ENCODE measurements at places on chromosomes 2 and 18.
A peak's percentile ranks its signal among the peaks of the same experiment; 100 is the strongest.

DNA sequence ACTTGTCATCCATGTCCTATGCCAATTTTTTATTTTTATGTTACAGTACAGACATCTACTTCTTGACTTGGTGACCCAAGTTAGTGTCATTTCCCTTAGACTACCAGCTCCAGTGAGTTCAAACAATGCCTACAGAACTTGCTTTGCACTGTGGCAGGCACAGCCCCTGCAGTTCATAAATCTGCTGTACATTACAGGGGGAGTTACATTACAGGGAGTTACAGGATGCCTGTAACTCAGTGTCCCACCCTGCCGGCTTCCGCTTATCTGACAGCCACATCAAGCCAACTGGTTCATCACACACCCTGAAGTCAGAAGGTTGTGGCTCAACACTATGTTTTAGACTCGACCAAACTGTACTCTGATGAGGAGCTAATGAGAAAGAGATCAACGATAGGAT, 7.8 kb upstream of the NPAS2 start:
- no peak for DNase-seq

DNA sequence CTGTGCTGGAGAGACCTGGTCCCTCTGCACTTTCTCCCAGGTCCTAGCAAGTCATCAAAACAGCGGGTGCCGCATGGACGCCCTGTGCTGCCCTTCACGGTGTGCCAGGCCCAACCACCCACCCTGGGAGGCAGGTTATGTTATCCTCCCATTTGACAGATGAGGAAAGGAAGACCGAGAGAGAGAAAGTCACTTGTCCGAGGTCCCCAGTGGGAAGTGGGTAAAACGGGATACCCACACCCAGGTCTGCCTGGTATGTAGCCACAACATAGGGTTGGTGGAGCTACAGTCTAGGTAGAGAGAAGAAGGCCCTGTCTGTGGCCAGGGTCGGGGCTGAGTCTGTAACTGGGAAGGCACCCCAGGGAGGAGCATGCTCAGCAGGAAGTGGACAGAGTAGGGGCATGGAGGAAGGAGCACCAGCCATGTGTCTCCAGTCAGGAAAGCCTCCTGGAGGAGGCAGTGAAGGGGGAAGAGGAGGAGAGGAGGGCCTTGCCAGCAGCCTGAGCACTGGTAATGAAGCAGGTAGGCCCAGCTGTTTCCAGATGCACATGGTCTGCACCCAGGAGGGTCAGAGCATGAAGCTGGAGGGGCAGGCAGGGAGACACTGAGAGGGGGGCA, 98.4 kb downstream of the ZFP36L2 start:
- DNase-seq, result no peak

GRCh38 chr2:172296267-172297046, 130.9 kb upstream of the ITGA6 start:
- no peak for DNase-seq

- DNase-seq, result no peak
Measured at GRCh38 chr18:26978812-26979341, 113.4 kb upstream of the AQP4 start.

DNA sequence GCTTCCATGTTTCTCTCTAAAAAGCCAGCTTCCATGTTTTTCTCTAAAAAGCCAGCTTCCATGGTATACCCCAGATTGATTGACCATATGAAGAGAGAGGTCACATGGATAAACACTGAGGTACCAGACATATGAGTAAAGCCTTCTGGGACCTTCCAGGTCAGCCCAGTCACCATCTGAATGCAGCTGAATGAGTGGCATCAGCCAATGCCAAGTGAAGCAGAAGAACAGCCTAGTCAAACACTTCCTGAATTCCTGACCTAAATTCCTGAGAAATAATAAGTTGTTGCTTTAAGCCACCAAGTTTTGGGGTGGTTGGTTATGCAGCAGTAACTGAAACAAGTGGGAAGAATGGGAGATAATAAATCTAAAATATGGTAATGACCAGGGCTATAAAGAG, 5.7 kb upstream of the ALS2 start:
- DNase-seq, result no peak

GRCh38 chr18:2880473-2880872, 33.7 kb downstream of the EMILIN2 start:
- DNase-seq, result no peak

- no peak for DNase-seq
Measured at GRCh38 chr2:99032786-99033185, 96.8 kb upstream of the CRACDL start.

- no peak for DNase-seq
Measured at GRCh38 chr2:160790738-160791137, 297.1 kb upstream of the RBMS1 start.

DNA sequence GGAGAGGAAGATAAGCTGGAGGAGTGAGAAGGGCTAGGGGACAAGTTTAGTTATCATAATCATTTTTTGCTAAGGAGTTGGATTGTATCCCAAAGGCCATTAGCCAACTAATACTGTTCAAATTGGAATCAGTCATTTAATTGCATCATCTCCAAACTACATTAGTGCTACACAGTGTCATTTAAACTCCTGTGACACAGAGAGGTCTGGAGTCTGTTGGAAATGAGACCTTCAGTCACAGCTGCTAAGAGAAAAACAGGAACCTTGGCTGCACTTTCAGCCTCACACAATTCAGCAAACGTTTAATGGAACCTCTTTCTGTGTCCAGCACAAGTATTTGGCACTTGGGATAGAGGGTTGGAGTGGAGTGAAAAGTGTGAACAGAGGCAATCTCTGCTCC, 175.5 kb upstream of the MGAT5 start:
- no peak for DNase-seq

DNA sequence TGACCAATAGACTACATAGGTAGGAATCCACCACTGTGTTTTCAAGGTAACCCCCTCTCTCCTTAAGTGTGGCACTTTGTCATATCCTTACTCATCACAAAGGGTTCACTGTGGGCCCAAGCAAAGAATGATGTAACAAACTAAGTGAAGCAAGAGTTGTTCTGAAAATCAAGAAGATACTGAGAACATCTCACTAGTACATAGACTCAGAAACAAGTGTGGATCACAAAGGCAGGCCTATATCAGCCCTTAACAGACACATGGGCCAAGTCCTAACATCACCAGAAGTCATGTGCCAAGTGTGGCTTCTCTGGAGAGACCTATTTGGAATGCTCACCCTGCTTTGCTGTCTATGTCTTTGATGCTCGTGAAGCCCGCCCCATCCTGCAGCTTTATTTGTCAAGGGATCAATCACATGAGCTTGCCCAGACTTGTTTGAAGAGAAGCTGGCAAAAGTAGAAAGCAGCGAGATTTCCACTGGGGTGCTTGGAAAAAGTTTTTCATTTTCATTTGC, 131.2 kb upstream of the TTC39C start:
- no peak for DNase-seq

DNA sequence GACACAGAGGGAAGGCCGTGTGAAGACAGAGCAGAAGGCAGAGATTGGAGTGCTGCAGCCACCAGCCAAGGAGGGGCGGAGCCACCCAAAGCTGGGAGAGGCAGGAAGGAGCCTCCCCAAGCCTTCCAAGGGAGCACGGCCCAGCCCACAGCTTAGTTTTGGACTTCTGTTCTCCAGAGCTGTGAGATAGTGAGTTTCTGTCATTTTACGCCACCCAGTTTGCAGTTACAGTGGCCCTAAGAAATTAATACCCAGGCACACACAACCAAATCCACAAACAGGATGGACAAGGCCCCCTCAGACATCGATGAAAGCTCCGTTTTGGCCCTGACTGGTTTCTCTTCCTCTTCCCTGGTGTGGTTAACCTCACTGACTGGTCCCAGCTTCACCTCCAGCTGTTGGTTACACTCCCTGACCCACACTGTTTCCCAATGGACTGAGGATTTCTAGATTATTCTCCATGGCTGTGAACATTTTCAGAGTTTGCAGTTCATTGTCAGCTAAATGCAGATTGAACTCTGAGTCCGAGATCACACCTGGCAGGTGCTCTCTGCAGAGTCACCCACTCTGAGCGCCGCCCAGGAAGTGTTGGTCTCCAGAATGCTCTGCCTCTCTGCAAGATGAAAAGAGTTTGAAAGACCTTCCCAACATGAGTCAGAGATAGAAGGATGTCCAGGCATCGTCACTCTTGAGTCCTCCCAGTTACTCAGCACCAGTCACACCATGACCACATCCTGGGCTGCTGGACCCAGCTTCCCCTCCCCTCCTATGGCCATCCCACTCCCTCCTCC, 100.2 kb downstream of the TWIST2 start:
- peak; percentile 14 for DNase-seq

DNA sequence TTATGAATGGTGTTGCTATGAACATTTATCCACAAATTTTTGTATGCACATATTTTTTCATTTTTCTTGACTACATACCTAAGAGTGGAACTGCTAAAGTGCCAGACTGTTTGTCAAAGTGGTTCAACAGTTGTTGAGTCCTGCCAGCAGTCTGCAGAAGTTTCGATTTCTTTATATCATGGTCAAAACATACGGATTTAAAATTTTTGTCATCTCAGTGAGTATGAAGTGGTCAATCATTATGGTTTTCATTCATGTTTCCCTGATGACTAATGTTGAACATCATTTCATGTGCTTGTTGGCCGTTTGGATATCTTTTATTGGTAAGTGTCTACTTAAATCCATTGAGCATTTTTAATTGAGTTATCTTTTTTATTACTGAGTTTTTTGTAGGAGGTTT, 39.2 kb downstream of the CCDC138 start:
- DNase-seq, result no peak

GRCh38 chr18:37864122-37864521, 298.5 kb upstream of the CELF4 start:
- DNase-seq, result no peak

DNA sequence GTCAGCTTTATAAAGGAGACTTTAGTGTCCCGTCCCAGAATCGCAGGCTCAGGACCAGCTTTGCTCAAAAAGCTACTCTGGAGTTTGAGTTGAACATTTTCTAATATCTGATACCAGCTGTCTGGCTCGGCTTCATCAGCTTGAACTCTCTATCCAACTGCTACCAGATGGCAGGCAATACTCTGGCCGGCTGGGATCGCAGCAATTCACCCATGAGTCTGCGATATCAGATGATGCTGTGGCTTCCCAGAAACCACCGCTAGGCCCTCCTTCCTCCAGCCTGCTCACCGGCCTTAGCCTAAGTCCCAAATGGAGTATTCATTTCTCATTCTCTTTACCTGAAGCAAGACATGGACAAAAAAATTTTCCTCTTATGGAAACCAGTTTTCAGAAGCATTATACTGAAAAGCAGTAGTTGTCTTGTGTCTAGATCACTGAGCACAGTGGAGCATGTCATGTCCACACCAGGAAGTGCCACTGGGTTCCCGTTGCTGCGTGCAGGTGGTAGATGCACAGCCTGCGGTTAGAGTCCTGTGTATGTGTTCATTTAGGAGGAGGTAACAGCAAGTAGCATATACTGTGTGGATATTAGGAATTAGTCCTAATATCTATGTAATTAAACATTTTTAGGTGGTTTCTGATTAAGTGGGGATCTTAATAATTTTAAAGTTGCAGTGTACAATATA, 162.0 kb upstream of the SOX11 start:
- no peak for DNase-seq

GRCh38 chr2:172308253-172308935, 119.0 kb upstream of the ITGA6 start:
- DNase-seq, result no peak

DNA sequence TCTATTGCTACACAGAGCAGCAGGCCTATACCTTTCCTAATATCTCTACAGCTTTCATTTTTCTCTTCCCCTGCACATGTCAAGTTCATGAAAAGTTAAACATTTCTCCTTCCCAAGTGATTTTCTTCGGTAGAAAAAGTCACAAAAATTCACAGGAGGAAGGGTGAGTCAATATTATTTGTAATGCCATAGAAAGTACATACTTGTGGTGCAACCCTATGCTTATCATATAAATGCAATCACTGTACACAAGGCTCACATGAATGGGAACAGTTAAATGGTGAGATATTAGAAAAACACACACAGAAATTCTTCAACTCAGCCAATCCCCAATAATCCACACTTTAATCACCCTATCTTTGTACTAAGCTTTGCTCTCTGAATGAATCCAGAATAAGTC, 651.6 kb downstream of the LRRTM4 start:
- no peak for DNase-seq

DNA sequence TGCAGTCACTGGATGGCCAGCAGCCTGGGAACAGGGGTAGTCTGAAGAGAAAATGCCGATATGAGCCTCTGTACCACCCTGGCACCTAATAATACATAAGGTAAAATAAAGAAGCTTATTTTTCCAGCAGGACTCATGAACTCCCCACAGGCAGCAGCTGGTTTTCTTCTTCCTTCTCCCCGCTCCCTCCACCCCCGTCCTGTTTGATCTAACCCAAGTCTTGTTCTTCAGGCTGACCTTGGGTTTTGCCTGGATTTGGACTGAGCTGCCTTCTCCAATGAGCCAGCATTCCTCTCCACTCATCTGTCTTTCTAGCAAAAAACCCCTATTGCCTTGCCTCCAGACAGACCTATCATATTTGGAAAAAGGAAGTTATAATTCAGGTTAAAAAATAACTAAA, 111.8 kb downstream of the CELF4 start:
- no peak for DNase-seq

GRCh38 chr2:241379481-241380480, 23.7 kb downstream of the FARP2 start:
- no peak for DNase-seq

DNA sequence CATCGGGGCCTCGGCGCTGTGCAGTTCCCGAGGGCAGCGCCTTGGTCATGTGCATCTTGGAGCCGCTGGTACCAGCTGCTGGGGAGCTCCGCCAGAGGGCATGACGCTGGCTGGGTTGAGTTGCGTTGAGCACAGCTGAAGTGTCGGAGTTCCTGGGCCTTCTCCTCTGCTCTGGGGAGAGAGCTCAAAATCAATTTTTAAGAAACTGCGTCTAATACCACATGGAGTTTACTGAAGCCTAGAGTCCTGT, 48.7 kb downstream of the GREB1 start:
- no peak for DNase-seq

DNA sequence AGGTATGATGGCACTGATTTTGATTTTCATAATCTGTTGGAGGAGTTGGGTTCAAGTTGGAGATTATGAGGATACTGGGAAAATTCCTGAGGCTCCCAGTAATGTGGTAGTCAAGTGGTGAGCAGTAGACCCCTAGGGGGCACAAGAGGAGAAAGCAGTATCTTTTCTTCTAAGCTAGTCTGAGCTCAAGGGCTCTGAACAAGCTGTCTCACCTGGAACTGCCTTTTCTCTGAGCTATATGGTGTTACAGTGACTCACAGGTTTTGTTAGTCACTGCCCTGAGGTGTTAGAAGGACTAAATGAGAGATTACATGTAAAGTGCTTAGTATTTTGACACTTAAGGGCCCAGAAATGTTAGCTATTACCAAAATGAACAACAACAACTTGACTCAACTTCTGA, 42.2 kb downstream of the CD302 start:
- DNase-seq, result no peak

DNA sequence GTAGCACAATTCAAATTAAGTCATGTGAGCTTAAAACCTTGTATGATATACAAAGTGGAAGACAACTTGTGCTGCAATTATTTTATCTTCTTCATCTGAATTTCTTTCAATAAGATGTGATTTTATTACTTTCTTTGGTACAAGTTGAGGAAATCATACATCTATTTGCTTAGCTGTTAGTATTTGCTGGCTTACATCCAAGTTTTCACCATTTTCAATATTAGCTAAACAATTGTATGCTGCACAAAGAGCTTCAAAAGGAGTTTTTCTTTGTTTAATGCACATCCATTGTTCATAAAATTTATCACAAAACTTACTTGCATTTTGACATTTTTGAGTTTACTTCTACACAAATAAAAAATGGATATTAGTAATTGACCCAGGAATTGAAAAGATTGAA, 40.9 kb downstream of the SCN9A start:
- no peak for DNase-seq

GRCh38 chr2:164745012-164745797, 96.4 kb downstream of the COBLL1 start:
- DNase-seq, result no peak

- DNase-seq, result no peak
Measured at GRCh38 chr18:57430079-57431001, 4.8 kb upstream of the ONECUT2 start.

Measured in omental fat pad (tissue), 4 donors.